ENCODE measurements at places on chromosomes 3 and 15.
A peak's percentile ranks its signal among the peaks of the same experiment; 100 is the strongest.

DNA sequence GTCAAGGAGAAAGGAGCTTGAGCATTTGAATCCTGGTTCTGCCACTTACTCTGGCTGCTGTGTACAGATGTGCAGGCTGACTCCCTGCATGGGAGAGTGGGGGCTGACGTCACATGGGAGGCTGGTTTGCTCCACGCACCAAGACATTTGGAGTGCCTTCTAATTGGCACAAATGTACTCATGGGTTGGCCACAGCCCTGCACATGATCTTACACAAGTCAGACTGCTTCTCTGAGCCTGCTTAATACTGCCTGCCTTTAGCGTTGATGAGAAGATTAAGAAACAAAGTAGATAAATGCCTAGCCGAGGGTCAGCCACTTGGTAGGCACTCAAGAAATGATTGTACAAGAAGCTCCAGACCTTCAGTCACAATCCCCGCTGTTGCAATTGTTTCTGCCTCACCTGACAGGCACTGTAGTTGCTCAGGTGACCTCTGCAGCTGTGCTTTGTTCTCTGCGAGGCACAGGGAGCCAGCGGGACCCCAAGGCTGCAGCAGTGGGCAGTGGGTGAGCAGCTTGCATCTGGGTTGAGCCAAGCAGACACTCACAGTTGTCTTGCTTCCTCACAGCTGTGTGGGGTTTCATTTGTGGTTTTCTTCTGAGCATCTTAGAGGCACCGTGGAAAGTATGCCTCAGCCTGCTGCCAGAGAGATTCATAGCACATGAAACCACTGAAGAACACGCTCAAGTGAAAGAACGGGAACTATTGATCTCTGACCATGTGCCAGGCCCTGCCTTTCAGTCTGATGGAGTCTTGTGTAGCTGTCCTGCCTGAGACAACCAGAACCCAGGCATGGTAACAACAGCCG, 33.1 kb downstream of the GRK7 start:
- peaks cover 42% of the 10 kb centered on the region for H3K4me1 ChIP-seq
- peak overlapping the region; percentile 84 for H3K4me3 ChIP-seq
- H3K27ac ChIP-seq, result peak overlapping the region; percentile 98
- peak; percentile 91 for DNase-seq

- no peak overlapping the region for H3K27ac ChIP-seq
- H3K27me3 ChIP-seq, result no peaks in the 10 kb centered on the region
- DNase-seq, result no peak
- no peak overlapping the region for H3K4me3 ChIP-seq
- no peaks in the 10 kb centered on the region for H3K4me1 ChIP-seq
Observed at GRCh38 chr15:26697913-26698312, 75.0 kb downstream of the GABRB3 start.

- peaks cover 15% of the 10 kb centered on the region for H3K36me3 ChIP-seq
- no peaks in the 10 kb centered on the region for H3K27me3 ChIP-seq
- peaks cover 18% of the 10 kb centered on the region for H3K4me1 ChIP-seq
- no peak overlapping the region for H3K4me3 ChIP-seq
- no peak for DNase-seq
Observed at GRCh38 chr15:64560998-64561397, 100.6 kb downstream of the ZNF609 start.

GRCh38 chr3:24086617-24087404, 141.7 kb downstream of the NR1D2 start:
- DNase-seq, result no peak
- H3K27ac ChIP-seq, result no peak overlapping the region
- no peaks in the 10 kb centered on the region for H3K36me3 ChIP-seq
- no peak overlapping the region for H3K4me3 ChIP-seq
- no peaks in the 10 kb centered on the region for H3K27me3 ChIP-seq
- no peaks in the 10 kb centered on the region for H3K4me1 ChIP-seq

GRCh38 chr15:40364251-40364650, 6.2 kb downstream of the DISP2 start:
- no peak overlapping the region for H3K4me3 ChIP-seq
- no peak overlapping the region for H3K27ac ChIP-seq
- H3K4me1 ChIP-seq, result peaks cover 15% of the 10 kb centered on the region
- no peaks in the 10 kb centered on the region for H3K27me3 ChIP-seq
- DNase-seq, result no peak
- H3K36me3 ChIP-seq, result no peaks in the 10 kb centered on the region

DNA sequence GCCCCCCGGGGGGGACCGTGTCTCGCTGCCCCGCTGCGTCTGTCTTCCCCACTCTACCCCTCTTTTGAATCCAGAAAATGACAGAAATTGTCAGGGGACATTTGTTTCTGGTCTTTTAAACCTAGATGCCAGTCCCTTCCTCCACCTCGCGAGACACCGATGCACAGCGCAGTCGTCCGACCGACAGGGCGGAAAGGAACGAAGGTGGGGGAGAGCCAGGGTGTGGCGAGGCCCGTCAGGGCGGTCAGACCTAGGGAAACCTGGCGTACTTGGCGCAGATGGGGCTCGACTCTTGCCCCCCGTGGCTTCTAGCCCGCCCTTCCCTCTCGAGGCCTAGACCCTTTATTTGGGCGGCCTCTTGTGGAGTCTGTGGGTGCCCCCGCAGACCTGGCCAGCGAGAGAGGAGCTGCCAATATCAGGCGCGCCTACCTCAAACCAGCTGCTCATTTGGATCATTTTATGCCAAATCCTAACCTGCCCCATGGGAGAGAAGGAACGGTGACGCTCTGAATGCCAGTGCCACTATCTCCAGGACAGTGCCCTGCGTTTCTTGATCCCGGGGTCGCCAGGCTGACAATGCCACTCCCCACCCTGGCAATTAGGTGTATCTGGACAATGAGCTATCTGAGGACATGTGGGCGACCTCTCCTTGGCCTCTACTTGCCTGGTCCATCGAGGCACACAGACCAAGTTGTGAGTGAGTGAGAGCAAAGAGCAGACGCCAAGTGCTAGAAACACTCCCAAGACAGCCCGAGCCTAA, 500 bp upstream of the RAB6B start:
- H3K27ac ChIP-seq, result no peak overlapping the region
- no peaks in the 10 kb centered on the region for H3K36me3 ChIP-seq
- peaks cover 72% of the 10 kb centered on the region for H3K27me3 ChIP-seq
- peak overlapping the region; percentile 47 for H3K4me3 ChIP-seq
- DNase-seq, result no peak
